ENCODE measurements at places on chromosomes 11 and 22.

GRCh38 chr11:131467645-131468394, 97.4 kb downstream of the NTM start:
- DNase-seq = no peak

DNA sequence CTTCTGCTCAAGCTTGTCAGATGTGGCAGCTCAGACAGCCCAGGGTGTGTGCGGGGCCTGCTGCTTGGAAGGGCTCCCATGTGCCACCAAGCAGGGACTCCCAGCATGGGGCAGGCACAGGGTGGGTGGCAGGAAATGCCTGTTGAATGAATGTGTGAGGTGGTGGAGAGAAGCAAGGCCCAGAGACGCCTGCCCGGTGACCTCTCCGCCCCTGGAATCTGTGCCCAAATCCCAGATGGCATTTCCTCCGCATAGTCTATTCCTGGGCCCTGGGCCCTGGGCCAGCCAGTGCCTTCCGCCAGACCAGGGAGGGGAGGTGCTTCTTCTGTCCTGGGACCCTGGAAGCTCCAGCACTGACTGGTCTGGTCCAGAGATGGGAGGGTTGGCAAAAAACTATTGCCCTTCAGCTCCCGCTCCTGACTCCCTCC, 3.7 kb downstream of the CST6 start:
- DNase-seq = no peak

- DNase-seq = no peak
These were observed 112.6 kb downstream of the LUZP2 start for GRCh38 chr11:24609192-24610119.

DNA sequence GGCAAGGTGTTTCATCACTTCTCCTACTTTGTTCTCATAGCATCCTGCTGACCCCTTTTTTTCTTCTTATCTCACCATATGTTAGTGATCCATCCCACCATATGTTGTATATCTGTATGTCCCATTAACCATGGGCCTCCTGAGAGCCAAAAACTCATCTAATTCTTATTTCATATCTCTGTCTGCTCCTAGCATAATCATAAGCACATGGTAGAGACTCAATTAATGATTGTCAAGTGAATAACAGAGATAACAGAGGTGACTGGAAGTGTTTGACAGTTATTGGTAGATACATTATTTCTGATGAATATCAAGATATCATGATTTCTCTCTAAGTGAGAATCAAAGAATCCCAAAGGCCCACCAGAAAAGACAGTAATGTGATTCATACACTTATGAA, 138.1 kb upstream of the MPPED2 start:
- no peak for DNase-seq

DNA sequence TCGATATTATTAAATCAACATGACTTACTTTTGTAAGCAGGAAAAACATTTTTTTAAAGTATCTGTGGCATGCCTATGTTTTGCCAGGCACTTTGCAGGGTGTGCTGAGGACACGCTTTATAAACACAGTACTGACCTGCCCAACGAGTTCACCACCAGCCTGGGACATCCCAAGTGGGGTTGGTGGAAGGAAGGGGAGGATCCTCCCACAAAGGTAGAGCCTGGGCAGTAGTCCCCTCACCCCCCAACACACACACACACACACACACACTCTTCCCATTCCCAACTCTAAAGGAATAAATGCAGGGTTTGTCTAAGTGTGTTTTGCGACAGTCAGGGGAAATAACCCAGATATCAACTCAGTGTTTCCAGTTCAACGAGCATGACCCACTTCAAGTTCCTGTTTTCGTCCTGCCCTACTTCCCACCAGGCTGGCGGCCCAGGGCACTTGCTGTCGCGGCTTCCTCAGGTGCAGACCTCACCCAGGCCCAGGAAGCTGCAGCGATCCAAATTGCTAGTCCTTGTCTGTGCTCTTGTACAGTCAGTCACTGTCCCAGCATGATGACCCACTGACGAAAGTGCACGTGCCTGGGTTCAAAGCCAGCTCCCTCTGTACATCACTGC, 3.1 kb downstream of the CERK start:
- DNase-seq = no peak

DNA sequence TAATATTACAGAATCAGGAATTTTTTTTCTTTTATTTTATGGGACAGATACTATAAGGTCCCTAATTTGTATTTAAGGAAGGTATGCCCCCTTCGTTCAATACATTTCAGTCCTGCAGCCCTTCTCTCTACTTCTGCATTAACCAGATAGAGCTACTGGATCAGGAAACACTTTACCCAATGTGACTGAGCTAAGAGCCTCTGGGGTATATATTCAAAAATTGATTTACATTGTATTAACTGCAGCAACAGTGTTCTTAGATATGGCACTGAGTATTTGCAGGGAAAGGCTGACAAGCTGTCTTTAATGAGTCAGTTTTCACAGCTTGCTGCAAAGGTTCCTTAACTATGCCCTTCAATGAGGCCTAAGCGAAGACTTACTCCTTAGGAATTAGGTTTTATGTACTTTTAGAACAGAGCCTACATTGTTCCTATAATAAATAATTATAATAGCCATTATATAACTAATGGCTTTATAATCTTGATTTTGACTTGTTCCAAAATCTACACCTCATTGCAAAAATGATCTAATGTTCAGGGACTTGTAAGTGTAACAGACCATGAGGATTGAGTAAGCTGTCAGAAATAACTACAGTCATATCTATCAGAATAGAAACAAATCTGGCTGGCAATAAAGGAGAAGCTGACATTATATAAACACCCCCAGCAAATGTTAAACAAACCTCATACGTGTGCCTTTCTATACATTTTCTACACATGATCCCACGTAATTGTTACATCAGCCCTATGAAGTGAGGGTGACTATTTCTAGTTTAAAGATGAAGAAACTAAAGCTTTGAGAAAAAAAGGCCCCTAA, 55.0 kb downstream of the DDI1 start:
- DNase-seq = no peak

DNA sequence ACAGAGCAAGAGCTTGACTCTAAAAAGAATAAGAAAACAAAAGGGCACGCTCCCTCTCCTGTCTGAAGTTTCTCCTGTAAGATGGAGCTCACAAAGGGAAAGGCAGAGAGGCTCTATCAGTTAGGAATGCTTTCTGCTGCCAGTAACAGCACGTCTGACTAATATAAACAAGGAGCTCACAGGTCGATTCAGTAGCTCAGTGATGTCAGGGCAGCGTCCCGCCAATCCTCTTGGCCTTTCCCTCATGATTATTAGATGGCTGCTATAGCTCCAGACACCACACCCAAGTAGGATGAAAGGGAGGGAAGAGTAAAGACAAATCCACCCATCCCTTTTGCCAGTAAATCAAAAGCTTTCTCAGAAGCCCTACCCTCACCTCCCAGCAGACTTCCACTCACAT, 51.3 kb upstream of the HMGXB4 start:
- peak; percentile 70 for DNase-seq

DNA sequence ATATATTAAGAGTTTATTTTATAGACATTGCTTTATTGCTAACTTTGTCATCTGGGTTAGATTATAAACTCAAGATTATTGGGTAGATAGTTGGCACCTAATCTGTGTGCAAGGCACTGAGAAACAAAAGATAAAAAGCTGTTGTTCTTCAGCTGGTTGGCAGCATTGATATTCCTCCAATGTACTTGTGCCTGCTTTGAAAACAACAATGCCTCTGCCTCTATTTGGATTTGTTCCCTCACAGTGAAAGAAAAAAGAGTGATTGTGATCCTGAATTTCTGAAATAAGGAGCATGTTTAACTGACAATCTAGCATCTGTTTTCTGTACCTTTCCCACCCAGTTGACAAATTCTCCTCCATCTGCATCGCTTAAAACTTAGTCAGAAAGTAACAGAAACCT, 98.3 kb downstream of the TYR start:
- DNase-seq = no peak

DNA sequence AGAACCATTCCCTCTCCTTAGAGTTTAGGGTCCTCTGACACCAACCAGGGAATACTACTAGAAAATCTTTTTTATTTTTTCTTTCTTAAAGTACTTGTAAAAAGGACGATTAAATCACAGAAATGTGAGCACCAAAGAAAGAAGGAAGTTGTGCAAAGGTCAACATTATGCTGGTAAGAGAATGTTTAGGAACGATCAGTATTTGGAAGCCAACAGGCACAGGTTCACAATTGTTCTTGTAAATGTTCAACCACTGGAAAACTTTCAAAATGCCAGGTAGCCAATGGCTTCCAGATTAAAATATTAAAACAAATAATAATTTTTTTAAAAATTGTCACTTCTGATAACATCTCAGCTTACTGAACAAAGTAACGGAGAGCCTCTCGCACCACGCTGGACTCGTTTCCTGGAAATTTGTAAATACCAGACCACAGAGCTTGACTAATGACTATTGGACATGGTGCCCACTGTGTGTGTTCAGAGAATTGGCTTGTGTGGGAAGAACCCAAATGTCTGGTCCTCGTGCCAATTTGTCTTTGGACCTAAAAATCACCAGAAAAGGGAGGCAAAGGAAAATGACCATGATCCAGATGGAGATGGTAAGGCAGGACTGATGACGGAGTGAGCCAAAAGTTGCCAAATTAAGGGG, 20.8 kb downstream of the COMMD9 start:
- DNase-seq = no peak

GRCh38 chr11:60781286-60781980, 3.7 kb upstream of the MS4A10 start:
- no peak for DNase-seq

DNA sequence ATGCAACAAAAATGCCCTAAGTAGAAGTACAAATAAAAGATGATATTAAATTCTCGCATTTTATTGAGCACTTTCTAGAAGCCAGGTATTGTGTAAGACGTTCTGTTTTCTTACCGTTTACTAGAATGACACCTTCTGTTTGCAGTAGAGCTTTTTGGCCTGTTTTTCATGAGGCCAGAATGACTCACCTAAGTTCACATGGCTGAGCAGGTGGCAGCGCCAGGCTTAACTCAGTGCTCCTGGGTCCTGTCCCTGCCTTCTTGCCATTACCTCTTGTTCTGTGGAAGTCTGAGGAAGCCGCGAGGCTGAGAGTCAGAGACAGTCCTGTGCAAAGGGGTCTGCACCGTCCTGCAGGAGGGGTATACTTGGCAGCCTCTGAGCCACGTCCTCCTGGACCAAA, 113.8 kb downstream of the ATXN10 start:
- DNase-seq = peak; percentile 10

- no peak for DNase-seq
These were observed at the start of gene MB for GRCh38 chr22:35617137-35617755. MB (minus strand) TSS chr22:35617329; CDS start chr22:35617257, 72 bp downstream.

GRCh38 chr11:21861314-21861713, 331.6 kb upstream of the ANO5 start:
- no peak for DNase-seq

DNA sequence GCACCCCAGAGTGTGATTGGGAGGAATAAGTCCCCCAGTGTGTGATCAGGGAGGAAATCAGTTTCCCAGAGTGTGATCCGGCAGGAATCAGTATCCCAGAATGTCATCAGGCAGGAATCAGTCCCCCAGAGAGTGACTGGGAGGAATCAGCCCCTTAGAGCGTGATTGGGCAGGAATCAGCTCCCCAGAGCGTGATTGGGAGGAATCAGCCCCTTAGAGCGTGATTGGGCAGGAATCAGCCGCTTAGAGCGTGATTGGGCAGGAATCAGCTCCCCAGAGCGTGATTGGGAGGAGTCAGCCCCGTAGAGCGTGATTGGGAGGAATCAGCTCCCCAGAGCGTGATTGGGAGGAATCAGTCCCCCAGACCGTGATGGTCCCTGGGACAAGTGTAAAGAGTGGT, 81.1 kb upstream of the EIF3D start:
- DNase-seq = no peak

- DNase-seq = no peak
These were observed 284.1 kb downstream of the TBC1D22A start for GRCh38 chr22:47046411-47047065.

GRCh38 chr11:73318501-73319011, 10.5 kb downstream of the ARHGEF17 start:
- no peak for DNase-seq

DNA sequence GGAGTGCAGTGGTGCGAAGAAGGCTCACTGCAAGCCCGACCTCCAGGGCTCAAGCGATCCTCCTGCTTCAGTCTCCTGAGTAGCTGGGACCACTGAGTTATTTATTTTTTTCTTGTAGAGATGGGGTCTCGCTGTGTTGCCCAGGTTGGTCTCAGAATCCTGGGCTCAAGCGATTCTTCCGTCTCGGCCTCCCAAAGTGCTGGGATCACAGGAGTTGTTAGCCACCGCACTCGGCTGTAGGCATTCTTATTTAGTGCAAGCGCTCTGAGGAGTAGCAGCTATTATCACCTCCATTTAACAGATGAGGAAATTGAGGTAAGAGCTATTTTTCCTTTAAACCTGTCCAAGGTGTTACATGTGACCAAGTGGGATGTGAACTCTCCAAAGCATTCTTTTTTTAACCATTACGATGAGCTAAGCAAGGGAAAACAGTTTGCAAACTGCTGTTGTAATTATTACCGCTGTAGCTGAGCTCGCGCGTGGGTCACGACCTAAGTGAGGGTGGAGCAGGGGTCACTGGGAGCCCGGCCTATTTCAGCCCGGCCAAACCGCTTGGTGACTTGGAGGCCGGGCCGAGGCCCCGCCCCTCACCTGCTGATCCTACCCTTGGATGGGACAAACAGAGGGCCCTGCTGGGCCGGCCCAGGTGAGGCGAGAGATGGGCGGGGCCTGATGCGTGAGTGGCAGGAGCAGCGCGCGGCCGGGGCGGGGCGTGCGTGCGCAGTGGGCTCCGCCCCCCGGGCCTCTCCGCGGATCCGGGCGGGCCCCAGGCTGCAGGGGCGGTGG, 449 bp upstream of the KREMEN1 start:
- DNase-seq = peak; percentile 64

GRCh38 chr11:45886816-45887520, 1.5 kb downstream of the MAPK8IP1 start:
- DNase-seq = no peak

DNA sequence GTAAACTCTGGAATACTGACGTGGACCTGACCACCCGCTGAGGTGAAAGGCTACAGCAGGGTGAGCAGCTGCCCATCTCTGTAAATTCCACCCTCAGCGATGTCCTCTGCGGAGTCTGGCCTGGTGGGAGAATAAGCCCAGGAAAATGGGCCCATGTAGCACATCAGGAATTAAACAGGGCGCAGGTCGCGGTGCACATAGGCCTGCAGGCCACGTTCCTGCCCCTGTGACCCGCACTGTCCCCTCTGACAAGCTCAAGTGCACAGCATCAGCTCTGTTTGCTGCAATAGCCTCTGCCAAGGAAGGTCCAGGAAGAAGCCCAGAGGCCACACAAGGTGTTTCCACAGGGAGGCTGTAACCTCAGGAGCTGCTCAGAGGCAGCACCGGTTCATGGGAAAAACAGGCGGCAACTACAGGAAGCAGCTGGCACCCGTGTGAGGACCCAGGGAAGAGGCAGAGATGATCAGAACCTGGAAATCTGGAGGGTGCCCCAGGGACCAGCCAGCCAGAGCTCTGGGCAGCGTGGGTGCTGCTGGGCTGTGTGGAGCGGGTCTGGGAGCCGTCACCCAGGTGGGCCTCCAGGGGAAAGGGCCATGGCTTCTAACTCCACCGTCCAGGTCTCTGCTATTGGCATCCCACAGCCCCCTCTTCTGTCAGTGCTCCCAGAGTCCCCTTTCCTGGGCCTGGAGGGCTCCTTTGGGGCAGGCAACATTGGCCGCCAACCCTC, 808 bp upstream of the IFITM2 start:
- no peak for DNase-seq
